ENCODE measurements at places on chromosomes 16 and 17. TPM values are rescaled to one million over a fixed set of nuclear protein-coding genes. Genes with fewer than 3 reads are reported as not detected.

DNA sequence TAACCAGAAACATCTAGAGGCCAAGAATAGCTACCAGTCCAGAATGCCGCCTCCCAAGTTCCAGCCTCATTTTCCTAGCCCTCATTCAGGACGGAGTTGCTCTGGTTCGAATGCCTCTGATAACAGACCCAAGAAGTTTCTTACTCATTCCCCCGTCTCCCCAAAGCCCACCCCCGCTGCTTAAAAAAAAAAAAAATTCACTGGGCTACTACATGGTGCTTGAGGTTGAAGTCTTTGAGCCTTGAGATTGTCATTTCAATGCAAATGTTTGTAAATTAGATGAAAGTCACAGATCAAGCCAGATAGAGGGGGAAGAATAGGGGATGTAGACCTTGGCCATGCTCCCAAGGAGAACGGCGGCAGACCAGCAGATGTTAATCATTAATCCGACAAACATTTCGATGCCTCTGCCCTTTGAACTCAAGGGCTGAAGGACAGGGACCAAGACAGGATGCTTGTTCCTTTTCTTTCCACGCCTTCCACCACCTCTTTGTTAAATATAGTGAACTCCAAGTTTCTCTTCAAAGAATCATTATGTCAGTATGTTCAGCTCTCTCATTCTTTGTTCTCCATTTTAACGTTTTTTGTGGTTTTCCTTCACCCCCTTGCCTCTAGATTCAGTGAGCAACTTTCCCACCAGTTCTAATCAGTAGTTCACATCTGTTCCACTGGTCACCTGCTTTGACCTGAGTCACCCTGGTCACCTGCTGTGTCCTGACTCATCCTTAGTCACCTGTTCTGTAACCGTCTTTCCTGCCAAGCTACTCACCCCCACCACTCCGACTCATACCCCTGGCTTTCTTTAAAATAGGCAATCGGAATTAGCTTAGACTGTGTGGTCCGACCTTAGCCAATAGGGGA lies 190.3 kb downstream of the CPPED1 start:
- DNase-seq: peak; percentile 2

- DNase-seq: no peak
Observed at GRCh38 chr17:1469231-1469852, 13.3 kb upstream of the CRK start.

DNA sequence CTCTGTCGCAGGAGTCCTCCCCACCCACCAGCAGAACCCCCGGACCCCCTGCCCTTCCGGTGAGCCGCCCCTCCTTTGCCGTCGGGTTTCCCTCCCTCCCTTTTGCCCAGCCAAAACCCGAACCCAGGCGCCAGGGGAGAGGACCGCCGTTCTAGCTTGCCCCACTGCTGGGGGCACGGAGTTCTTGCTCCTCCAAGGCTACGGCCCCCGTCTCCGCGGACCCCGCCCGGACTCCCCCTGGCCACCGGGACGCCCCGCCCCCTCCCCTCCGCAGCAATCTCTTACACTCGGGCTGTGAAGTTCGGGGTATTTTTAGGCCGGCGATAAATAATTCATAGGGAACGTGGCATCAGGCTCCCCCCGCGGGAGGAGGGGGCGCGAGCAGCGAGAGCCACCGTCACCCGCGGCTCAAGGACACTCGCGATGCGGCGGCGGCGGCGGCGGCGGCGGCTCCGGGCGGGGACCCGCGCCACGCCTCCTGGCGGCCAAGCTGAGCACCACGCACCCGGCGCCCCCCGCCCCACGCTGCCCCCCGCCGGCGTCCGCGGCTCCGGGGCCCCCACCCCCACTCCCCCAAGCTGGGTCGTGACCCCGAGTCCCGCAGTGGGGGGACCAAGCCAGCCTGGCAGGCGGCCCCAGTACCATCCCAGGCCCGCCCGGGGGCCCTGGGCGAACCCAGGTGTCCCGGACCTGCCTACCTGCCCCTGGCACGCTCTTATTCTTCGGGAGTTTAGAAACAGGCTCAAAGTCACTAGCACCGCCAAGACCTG lies at the start of gene GRIN2C:
GRIN2C (minus strand) TSS at position 427 of the 770 bp plus-strand sequence. CDS start 4,793 bp downstream, outside the sequence.
- DNase-seq: no peak

GRCh38 chr16:84648595-84649510 lies 542 bp downstream of the KLHL36 start:
- no peak for DNase-seq

Gene VAC14
- 29.7 TPM for total RNA-seq

Gene NAGS
- total RNA-seq: 2.5 TPM

Gene PRAC2
- total RNA-seq: not detected

Gene CDH11
- total RNA-seq: 397 TPM

DNA sequence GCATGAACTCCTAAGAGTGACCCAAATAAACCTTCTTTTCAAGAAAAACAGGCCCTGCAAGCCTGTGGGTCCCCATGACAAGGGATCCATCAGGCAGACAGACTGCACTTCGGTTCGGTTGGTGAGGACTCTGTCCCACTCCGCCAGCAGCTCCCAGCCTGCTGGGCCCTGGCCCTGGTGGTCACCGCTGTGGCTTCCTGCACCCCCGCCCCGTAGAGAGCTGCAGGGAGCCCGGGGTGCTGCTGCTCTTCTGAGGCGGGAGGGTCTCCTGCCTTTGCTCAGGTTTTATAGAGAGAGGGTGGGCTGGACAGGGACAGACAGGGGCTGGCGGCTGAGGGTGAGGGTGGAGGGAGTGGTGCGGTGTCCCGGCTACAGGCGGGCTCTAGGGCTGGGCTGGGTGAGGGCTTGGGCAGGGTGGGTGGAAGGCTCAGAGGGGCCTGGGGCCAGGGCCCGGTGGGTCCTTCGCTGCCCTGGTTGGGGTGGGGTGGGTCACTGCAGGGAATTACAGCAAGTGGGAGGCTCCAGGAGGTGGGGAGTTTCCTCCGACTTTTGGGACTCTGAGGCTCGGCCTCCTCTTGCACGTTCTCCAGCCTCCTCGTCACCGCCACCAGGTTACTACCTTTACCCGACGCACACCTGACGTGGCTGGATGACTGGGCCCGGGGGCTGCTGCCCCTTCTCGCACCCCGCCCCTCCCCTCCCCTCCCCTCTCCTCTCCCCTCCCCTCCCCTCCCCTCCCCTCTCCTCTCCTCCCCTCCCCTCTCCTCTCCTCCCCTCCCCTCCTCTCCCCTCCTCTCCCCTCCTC lies 90.2 kb upstream of the CBX4 start:
- no peak for DNase-seq

Gene MT1A
- total RNA-seq: not detected

- peak; percentile 90 for DNase-seq
Observed at GRCh38 chr16:15482068-15482747, 47.8 kb downstream of the BMERB1 start.

- DNase-seq: no peak
Observed at GRCh38 chr17:82841921-82842596, 2.2 kb upstream of the ZNF750 start.

- DNase-seq: no peak
Observed at GRCh38 chr17:58531661-58532554, 17.5 kb upstream of the MTMR4 start.

GRCh38 chr17:16929035-16929680 lies 42.8 kb downstream of the TNFRSF13B start:
- no peak for DNase-seq

Gene C16orf46
- total RNA-seq: 0.90 TPM

DNA sequence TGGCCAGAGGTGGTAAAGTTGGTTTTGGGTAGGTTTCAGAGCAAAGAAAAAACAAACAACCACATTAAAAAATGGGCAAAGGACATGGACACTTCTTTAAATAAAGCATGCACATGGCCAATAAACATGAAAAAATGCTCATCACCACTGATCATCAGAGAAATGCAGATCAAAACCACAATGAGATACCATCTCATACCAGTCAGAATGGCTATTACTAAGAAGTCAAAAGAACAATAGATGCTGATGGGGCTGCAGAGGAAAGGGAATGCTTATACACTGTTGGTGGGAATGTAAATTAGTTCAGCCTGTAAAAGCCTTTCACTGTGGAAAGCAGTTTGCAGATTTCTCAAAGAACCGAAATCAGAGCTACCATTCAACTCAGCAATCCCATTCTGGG lies 598.4 kb upstream of the SOX9 start:
- DNase-seq: no peak

DNA sequence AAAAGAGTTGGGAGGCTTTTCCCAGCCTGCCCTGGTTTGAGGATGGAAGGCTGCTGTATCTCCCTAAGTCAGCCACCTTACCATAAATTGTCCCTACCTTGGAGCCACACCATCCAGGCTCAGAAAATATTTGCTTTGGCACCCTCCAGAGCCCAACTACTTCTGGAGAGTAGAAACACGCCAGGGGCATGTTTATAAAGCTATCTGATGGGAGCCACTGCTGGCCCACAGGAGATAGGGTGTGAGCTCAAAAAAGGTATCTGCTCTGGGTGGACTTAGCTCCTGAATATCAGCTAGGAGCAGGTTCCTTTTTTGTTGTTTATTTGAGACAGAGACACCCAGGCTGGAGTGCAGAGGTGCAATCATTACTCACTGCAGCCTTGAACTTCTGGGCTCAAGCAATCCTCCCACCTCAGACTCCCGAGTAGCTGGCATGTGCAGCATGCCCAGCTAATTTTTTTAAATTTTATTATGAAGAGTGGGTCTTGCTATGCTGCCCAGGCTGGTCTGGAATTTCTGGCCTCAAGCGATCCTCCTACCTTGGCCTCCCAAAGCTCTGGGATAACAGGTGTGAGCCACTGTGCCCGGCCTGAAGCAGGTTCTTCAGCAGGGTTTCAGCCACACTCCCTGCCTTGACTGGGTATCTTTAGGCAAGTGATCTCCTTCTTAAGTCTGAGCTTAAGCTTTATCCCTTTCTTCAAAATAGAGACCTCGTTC lies 147.1 kb downstream of the SALL1 start:
- DNase-seq: no peak

DNA sequence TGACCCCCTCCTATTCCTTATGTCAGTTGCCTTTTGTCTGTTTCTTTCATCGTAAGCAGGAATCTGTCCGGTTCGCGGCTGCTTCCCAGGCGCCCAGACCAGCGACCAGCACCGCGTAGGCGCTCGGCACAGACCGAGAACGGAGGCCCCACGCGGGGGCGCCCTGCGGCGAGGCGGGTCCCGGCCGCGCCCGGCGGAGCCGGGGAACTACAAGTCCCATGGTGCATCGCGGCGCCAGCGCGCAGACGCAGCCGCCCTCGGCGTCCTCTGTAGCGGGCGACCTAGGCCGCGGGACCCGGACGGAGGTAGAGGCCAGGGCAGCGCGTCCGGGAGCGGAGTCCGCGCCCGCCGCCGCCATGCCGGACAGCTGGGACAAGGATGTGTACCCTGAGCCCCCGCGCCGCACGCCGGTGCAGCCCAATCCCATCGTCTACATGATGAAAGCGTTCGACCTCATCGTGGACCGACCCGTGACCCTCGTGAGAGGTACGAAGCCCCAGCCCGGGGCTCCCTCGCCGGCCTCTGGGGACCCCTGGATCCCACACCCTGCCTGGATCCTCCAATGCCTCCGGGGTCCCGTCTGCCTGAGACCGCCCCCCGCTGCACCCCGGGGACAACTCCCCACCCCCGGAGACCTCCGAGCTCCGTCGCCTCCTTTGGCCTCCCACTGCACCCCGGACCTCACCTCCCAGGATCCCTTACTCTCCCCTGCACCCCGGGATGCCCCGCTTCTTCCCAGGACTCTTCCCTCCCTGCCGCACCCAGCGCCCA lies at the start of gene NDUFB10:
NDUFB10 (plus strand) TSS at position 270 of the 771 bp plus-strand sequence; CDS start at position 357, 87 bp downstream.
- DNase-seq: peak; percentile 89

- DNase-seq: no peak
Observed at GRCh38 chr17:8477715-8478441, 42.2 kb downstream of the NDEL1 start.

- no peak for DNase-seq
Observed at GRCh38 chr17:29620271-29620670, 2.4 kb downstream of the CORO6 start.

DNA sequence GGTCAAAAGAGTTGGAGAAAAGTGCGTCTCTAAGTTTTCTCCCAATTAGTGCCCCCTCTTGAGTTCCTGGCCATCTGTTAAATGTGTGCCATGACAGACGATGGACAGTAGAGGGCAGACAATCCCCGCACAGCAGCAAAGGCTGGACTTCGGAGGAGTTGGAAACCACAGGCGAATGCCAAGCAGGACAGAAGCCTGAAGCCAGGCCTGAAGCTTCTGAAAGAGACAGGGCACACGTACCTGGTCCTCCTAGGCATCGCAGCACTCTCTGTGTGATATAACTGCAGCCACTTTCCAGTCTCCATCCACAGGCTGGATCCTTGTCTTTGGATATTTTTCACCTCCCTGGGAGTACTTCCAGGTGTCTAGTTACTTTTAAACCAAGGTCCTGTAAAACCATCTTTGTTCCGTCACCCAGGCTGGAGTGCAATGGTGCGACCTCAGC lies 14.5 kb downstream of the C17orf100 start:
- peak; percentile 88 for DNase-seq

Gene MAP2K6
- total RNA-seq: 3.4 TPM

Gene CKLF
- 73.4 TPM for total RNA-seq
